ENCODE measurements at places on chromosomes 6 and 20.

DNA sequence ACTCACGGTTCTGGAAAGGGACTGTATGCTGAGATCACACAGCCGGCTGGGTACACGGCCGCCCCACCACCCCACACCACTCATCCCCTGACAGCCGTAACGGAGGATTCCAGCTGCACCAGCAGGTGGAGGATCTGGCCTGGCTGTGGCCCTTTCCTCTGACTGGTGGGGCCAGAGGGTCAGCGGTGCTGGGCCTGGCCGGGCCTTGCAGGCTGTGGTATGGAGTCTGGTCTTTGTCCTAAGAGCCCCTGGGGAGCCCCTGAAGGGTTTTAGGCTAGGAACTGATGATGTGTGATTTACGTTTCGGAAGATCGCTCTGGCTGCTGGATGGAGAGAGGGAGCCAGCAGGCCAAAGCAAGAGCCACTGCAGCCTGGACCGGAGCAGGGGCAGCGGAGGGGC lies 26.6 kb downstream of the NOL4L start:
- DNase-seq, result no peak

DNA sequence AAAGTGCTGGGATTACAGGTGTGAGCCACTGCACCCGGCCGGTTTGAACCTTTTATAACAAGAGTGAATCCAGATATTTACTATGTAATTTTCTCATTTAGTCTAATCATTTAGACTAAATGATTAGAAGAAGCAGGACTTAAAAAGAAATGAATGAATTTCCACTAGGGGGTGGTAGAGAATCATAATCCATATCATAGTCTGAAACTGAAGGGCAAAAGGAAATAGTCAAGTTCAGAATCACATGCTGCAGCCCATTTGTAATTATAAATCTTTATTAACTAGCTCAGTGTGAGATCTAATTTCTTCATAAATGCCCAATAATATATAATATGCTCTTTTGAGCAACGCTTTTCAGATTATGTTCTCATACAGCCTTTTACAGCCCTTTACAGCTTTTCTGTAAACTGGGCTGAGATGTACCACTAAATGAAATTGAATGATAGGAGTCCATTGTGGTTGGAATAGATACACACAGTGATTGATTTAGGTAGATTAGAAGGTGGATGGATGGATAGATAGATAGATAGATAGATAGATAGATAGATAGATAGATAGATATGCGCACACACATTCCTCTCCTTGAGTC lies 31.8 kb downstream of the PSMB9 start:
- no peak for DNase-seq

DNA sequence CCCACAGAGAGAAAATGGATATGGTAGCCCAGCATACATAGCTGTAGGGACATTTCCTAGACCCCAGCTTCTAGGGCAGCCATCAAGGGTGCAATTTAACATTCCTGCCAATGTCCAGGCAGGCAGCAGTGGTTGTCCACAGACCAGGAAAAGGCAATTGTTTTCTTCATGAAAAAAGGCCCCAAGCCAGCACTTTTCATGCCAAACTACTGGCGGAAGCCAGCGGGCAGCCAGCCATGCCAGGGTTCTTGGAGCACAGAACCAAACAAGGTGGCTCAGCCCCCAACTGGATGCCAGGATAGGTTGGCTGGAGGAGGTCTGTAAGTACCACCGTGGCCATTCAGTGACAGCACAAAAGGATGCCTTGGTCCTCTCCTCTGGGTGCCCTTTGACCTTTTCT lies 94.6 kb downstream of the BANF2 start:
- no peak for DNase-seq

DNA sequence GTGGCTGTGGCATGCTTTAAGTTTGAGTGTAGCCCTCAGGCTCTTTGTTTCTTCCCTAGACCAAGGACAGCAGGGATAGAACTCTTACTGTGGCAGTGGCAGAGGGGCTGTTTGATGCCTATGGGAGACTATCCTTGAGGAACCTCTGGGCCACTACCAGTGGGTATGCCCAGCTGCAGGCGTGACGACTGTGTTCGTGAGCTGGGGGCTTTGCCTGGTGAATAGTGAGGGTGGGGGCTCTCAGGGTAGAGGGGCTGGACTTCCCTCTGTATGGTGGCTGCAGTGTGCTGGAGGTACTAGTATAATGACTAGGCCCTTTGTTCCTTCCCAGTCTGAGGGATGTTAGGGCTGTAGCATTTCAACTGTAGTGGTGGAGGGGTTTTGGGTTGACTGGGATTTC lies 1242.0 kb downstream of the KHDRBS2 start:
- no peak for DNase-seq

DNA sequence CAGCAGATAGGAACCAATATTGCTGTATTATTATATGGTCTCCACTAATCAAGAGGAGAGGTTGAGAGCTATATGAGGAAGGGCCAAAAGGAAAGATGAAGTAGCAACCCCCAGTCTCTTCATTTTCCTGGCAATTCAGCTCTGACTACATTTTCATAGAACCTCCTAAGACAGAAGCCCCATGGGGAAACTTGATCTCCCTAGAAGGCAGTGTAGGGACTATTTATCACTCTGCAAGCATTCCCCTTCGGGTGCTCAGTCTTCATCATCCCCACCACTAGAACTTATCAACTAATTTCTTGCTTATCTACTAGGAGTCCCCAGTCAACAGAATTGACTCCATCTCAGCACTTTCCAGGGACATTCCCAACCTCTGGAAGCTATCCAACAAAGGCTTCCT lies 25.5 kb upstream of the ITCH start:
- DNase-seq, result no peak

DNA sequence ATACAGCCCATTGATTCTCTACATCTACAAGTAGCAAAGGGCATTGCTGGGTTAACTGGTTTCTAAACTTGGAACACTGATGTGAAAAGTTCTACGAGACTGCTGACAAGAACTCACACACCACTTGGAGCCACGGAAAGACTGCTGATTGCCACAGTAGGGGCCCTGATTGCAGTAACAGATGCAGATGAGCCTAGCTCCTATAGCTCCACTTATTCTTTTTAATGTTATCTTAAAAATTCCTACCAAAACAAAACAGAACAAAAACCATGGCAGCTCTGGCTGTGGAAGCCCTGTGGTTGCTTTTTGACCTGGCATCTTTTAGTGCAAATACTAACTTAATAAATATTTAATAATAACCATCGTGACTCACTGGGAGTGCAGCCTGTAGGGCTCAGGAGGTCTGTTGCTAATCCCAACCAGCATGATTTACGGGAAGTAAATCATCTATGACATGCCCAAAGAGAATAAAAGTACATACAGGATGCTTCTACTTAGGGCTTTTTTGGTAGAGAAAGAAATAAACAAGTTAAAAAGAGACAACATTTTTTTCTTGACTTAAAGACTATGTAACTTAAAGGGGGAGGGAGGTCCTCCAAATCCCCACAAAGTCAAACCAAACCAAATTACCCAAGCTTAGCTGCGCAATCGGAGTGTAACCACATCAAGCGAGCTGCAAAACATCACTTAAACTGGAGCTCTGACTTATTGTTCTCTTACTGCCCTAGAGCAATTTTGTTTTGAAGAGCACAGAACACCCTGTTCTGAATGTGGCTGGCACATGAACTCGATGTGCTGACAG lies 87.2 kb downstream of the FKBP5 start:
- peak; percentile 52 for DNase-seq

DNA sequence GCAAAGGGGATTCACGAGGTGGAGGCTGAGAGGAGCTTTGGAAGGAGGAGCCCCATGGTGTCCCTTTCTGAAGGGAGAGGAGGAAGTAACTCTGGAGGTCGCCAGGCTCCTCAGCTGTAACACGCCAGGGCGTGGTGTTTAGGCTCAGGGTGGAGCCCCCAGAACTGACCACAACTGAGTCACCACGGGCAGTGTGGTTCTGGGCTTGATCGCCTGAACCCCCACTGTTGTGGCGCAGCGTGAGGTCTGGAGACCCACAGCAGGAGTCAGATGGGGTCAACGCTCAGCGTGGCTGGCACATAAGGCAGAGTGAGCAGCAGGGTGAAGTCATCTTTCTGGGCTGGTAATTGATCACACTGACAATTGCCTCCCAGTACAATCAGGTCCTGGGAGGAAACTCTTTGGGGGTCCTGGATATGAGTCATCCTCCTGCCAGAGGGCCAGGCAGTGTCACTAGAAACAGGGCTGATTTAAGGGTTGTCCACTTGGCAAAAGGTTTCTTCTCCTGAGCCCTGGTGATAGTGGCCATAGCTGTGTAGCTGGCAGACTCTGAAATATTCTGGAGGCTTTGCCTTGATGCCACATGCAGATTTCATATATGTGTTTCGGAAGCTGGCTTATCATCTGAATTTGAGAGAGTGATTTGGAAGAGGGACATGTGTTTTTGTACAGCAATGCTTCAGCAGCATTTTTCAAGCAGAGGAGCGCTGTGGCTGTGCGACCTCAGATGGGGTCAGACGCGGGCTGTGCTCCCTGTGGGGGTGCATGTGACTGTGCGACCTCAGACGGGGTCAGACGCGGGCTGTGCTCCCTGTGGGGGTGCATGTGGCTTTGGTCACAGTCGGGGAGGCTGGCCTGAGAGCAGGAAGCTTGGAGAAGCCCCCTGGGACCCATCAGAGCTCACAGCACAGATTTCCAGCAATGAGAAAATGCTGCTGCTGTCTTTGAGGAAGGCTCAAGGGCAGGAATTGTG lies 50.0 kb downstream of the SYNJ2 start:
- DNase-seq, result peak; percentile 40

DNA sequence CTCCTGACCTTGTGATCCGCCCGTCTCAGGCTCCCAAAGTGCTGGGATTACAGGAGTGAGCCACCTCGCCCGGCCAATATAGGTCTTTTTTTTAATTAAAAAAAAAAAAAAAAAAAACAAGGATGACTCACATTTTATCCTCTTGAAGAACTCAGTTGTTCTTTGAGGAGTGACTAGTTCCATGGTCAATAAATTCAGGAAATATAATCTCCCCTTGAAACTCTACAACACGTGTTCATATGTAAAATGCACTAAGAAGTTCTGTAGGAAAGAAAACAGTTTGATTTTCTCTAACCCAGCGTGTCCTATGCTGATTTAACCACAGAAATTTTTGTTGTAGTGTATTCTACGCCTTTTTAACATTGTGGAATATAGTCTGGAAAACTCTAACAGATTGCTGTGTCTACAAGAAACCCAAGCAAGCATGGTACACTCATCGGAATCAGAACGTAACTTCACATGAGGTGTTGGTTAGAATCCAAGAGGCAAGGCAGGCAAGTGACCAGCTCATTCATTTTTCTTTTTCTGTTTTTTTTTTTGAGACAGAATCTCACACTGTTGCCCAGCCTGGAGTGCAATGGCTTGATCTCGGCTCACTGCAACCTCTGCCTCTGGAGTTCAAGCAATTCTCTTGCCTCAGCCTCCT lies 79.0 kb upstream of the ZNF217 start:
- DNase-seq, result no peak

- DNase-seq, result peak; percentile 12
These were observed 33.6 kb downstream of the APCDD1L start for GRCh38 chr20:58481481-58482021.

GRCh38 chr6:16949716-16950115 lies 152.1 kb upstream of the STMND1 start:
- no peak for DNase-seq

DNA sequence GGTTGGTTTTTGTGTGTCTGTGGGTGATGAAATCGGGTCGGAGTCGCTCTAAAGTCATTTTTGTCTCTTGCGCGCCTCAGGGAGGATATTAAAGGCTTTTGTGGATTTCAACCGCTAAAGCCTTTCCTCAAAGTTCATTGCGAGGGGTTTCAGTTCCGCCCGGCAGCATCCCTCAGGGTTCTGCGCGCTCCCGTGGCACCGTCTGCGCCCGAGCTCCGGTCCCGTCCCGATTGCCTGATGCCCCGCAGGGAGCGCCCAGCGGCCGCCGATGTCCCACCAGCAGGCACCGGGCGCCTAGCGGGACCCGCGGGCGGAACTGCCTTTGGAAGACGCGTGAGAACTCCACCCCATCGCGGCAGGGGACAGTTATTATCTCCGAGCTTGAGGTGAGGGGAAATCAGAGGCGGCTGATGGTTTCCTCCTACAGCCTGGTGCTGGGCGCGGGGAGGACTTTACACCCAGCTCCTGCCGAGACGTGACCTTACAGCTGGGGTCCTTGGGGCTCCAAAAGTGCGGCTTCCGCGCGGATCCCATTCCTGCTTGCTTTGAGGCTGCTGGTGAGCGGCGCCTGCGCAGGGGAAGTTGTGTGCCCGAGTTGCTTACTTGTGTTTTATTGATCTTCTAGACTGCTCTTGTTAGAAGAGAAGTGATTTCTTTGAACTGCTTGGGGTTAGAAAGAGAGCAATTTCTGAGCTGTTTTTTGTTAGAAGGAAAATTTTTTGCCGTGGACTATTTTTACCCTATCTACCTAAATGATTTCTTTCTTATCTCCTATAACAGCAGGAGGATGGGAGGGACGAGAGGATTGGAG lies 27.1 kb downstream of the ULBP1 start:
- DNase-seq, result no peak

DNA sequence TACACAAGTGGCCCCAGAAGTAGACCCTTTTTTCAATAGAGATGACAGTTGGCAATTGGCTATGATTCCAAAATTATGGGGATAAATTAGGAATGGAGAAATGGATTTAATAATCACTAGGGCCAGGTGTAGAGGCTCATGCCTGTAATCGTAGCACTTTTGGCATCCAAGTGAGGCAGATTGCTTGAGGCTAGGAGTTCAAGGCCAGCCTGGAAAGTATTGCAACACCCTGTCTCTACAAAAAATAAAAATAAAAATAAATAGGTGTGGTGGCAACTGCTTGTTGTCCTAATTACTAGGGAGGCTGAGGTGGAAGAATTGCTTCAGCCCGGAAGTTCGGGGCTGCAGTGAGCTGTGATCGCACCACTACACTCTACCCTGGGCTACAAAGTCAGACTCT lies 60.0 kb downstream of the BMP2 start:
- no peak for DNase-seq

- no peak for DNase-seq
These were observed 3.1 kb upstream of the ZNF831 start for GRCh38 chr20:59160389-59161115.

DNA sequence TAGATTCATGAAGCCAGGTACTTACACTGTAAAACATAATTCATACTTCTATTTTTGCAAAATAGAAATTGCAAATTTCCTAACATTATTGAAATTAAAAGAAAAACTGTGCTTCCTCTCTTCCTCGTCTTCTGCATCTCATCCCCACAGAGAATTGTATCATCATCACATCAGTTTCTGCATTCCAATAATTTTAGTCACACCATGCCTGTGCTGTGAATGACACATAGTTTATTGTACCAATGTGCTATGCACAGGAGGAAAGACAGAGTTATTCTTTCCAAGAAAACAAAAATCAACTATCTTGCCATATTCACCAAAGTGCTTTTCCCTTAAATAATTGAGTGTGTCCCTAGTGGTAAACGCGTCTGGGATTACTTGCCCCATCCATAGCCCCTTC lies 38.1 kb upstream of the FAM135A start:
- DNase-seq, result no peak

DNA sequence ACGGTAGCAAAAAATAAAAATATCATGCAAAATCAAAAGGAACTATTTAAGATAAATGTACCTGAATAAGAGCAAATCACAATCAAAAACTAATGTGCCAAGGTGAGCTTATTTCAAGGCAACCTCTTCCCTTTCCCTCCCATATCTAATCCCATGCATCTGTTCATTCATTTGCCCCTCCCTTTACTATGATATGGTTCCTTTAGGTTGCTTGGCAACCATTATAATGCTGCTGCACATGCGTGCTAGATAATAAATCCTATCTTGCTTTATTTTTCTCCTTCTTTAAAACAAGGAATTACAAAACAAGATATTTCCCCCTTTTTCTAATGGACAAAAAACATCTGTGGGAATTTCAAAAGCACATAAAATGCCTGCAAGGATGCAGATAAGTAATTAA lies 318.2 kb upstream of the POU3F2 start:
- no peak for DNase-seq

GRCh38 chr6:116741571-116741970 lies 23.9 kb downstream of the FAM162B start:
- DNase-seq, result no peak

Data from activated gamma-delta T cell treated with anti-CD3 and anti-CD28 coated beads, Interleukin-2, amount 50 U/mL, for 16 hours (primary cell).